ENCODE measurements at places on chromosomes 1 and 21. TPM values are rescaled to one million over a fixed set of nuclear protein-coding genes. Genes with fewer than 3 reads are reported as not detected.

Gene LENEP
- not detected for total RNA-seq

GRCh38 chr1:224201383-224201782 lies 18.3 kb downstream of the DEGS1 start:
- no peak for DNase-seq
- H3K4me1 ChIP-seq = peaks cover 16% of the 10 kb centered on the region
- H3K4me3 ChIP-seq = no peak overlapping the region

DNA sequence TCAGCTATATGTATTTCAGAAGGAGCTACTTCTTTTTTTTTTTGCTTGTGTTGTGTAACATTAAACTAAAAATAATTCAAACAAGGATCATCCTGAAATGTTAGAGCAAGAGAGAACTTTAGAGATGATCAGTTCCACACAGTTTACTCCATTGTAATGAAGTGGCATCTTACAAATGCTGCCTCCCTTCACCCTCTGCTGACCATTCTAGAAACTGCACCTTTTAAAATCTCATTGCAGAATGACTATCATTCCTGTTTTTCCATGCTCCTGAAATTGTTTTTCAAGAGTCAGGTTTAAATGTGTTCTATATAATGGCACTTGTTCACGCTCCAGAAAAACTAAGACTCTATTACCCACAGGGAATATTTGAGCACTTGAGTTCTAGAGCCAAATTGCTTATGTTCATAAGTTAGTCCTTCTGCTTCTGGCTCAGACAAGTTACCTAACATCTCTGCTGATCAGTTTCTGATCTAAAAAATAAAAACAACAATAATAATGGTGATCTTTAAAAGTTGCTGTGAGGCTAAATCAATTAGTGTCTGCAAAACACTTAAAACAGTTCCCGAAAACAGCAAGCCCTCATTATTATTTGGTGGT lies 21.5 kb upstream of the SLC44A5 start:
- H3K36me3 ChIP-seq = no peaks in the 10 kb centered on the region
- DNase-seq = no peak
- H3K27me3 ChIP-seq = peaks cover 4% of the 10 kb centered on the region
- H3K4me3 ChIP-seq = no peak overlapping the region

GRCh38 chr21:23977971-23978370 lies 1629.3 kb downstream of the MRPL39 start:
- no peak overlapping the region for H3K4me3 ChIP-seq
- no peaks in the 10 kb centered on the region for H3K4me1 ChIP-seq
- no peak overlapping the region for H3K27ac ChIP-seq
- no peak for DNase-seq
- H3K27me3 ChIP-seq = no peaks in the 10 kb centered on the region

DNA sequence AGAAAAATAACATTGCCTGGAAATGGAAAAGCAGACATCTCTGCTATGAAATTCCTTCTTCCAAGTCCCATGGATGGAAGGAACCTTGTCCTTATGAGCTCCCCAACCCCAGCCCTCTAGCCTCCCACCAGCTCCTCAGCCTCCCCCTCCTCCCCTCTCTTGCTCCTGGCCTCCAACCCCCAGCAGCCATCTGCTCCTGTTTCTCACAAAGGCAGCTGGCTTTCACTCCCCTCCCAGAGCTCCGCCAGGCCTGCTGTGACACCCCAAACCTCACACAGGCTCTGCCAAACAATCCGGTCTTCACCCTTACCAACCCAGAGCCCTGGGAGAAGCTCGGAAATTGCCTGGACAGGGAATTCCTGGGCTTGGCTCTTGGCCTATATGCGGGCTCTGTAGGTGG lies 69.2 kb downstream of the KLHDC7A start:
- H3K27me3 ChIP-seq = peaks cover 27% of the 10 kb centered on the region
- no peak overlapping the region for H3K27ac ChIP-seq
- DNase-seq = no peak
- no peaks in the 10 kb centered on the region for H3K4me1 ChIP-seq
- H3K4me3 ChIP-seq = no peak overlapping the region

GRCh38 chr1:1054099-1054700 lies 19.9 kb downstream of the RNF223 start:
- peaks cover 4% of the 10 kb centered on the region for H3K36me3 ChIP-seq
- H3K4me1 ChIP-seq = peaks cover 8% of the 10 kb centered on the region
- DNase-seq = no peak
- no peak overlapping the region for H3K27ac ChIP-seq
- no peak overlapping the region for H3K4me3 ChIP-seq

Gene GIPC2
- 4.1 TPM for total RNA-seq

GRCh38 chr1:42379794-42380585 lies 602 bp upstream of the RIMKLA start:
- no peak for DNase-seq
- no peak overlapping the region for H3K27ac ChIP-seq
- no peaks in the 10 kb centered on the region for H3K36me3 ChIP-seq
- H3K4me1 ChIP-seq = peaks cover 3% of the 10 kb centered on the region
- H3K27me3 ChIP-seq = peaks cover 17% of the 10 kb centered on the region

Gene DNASE2B
- 21.7 TPM for total RNA-seq

- no peak overlapping the region for H3K27ac ChIP-seq
- no peak for DNase-seq
- no peaks in the 10 kb centered on the region for H3K4me1 ChIP-seq
- no peaks in the 10 kb centered on the region for H3K36me3 ChIP-seq
Observed at GRCh38 chr1:194466706-194467105, 1280.3 kb upstream of the B3GALT2 start.
